ENCODE measurements at places on chromosomes 4 and X.
A peak's percentile ranks its signal among the peaks of the same experiment; 100 is the strongest.

GRCh38 chrX:30713061-30713525 lies 59.9 kb downstream of the GK start:
- DNase-seq: peak; percentile 57

GRCh38 chr4:114180481-114180880 lies 201.0 kb upstream of the ARSJ start:
- peak; percentile 50 for DNase-seq

DNA sequence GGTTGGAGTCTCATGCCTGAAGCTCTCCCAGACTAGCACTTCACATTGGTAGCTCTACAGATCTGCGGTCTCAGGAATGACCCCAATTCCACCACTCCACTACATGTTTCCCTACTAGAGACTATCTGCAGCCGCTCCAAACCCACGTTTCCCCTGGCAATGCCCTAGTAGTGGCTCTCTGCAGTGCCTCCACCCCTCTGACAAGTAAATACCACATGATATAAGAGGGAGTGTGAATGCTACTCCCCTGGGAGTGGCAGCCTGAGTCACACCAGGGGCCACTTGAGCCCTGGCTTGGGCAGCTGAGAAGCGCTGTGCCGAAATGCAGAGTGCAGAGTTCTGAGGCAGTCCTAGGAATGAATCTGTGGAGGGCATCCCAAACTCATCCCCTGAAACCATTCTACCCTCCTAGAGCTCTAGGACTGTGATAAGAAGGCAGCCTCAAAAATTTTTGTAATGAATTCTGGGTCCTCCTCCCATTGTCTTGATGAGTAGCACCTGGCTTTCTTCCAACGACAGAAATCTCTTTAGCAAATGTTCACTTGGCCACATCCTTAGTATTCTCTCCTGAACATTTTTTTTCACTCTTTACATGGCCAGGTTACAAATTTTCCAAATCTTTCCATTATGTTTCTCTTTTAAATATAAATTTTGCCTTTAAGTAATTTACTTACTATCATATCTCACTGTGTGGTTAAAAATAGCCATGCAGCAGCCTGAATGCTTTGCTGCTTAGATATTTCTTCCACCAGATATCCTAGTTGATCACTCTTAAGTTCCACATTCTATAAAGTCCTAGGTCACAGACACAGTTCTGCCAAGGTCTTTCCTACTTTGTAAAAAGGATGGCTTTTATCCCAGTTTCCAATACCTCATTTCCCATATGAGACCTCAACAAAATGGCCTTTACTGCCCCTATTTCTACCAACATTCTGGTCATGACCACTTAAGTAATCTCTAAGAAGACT lies 160.2 kb upstream of the CPEB2 start:
- no peak for DNase-seq

- DNase-seq: no peak
Observed at GRCh38 chr4:102552781-102553180, 51.6 kb downstream of the NFKB1 start.

DNA sequence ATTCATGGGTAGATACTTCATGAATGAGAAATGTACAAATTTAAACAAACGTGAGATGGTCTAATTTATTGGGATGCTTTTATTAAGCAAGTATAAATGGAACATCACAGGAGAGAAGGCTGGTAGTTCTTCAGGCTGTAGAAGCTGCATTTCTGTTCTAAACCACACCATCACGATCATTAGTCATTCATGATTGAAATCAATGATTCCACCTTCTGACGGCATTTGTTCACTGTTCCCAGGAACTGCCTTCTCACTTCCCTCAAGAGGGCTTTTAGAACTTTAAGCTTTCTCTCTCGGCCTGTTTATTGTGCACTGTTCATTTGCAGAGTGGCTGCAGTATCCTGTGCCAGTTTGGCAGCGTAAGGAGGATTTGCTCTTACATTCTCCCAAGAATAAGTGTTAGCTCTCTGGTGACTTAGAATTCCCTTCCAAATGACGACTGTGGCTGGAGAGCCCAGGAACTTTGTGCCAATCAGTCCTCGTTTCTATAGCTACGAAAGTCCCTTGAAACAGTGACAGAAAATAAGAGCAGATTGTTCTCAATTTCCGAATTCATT lies 54.7 kb downstream of the MFAP3L start:
- no peak for DNase-seq

DNA sequence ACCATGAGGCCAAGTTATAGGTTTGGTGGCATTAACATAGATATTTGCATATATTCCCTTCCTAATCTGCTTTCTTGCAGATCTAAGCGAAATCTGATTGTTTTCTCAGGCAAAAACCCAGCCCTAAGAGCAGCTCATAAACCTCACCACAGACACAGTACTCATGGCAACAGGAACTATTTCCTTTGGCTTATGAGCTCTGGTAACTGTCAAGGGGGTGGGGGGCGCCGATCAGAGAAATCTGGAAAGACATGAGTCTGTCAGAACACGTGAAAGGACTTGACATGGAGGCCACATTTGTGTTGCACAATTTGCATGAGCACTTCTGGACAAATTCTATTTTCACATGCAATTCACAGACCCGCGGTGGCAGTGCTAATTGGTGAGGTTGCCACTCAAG lies 83.7 kb downstream of the MGST2 start:
- no peak for DNase-seq

DNA sequence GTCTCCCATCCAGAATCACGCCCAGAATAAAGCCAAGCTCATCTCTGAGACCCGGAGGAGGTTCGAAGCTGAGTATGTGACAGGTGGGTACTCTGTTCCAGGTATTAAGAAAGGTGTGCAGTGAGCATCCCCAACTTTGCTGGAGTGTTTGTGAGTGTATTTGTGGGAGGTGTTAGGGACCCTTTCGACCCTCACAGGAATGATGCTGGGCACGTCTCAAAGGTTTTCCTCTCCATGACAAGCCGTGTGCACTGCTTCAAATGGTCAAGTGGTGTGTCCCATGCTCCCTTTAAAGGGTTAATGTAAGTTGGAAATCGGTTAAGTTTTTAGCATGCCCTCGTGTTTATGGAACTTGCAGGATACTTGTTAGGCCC lies 442 bp downstream of the MOSPD2 start:
- DNase-seq: no peak

GRCh38 chr4:15253349-15253748 lies 174.5 kb upstream of the C1QTNF7 start:
- DNase-seq: no peak

DNA sequence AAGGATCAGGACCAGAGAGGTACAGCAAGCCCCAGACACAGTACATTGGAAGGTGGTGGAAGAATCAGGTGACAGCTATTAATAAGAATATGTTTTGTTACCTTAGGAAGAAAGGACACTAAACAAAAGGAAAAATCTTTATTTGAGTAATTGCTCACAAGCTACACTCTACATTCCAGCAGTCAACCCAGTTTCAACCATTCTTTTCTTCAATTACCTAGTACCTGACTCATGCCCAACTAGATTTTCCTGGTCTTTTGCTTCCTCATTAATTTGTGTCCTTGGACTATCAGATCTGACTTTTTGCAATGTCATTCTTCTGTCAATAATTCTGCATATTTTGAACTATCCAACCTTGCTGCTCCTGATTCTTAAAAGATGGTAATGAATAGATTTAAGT lies 22.5 kb upstream of the GLRA2 start:
- DNase-seq: no peak

GRCh38 chr4:168605411-168605810 lies 108.6 kb downstream of the PALLD start:
- no peak for DNase-seq

GRCh38 chrX:53421125-53421524 lies 1.3 kb downstream of the SMC1A start:
- no peak for DNase-seq

DNA sequence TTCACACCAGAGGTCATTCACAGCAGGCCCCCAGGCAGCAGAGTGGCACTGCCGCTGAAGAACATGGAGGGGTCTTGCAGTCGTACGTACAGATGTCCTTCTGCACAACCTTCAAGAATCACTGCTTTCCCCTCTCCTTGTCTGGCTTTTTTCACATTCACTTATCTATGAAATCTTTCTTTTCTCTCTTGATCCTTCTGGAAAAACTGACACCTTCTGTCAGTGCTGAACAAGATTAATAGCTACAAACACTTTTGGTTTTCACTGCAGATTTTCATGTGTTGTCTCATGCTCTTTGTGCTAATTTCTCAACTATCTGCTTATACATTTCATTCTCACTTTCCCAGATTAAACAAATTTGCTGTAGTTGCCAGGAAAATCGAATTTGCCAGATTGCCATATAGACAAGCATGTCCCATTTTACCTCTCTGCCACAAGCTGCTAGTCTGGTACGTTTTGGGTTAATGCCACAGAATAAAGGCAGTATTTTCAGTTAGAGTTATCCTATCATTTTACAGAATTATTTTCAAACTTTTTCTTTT lies 83.1 kb downstream of the RPS3A start:
- DNase-seq: no peak

GRCh38 chrX:42485601-42486000 lies 292.4 kb downstream of the PPP1R2C start:
- DNase-seq: no peak

DNA sequence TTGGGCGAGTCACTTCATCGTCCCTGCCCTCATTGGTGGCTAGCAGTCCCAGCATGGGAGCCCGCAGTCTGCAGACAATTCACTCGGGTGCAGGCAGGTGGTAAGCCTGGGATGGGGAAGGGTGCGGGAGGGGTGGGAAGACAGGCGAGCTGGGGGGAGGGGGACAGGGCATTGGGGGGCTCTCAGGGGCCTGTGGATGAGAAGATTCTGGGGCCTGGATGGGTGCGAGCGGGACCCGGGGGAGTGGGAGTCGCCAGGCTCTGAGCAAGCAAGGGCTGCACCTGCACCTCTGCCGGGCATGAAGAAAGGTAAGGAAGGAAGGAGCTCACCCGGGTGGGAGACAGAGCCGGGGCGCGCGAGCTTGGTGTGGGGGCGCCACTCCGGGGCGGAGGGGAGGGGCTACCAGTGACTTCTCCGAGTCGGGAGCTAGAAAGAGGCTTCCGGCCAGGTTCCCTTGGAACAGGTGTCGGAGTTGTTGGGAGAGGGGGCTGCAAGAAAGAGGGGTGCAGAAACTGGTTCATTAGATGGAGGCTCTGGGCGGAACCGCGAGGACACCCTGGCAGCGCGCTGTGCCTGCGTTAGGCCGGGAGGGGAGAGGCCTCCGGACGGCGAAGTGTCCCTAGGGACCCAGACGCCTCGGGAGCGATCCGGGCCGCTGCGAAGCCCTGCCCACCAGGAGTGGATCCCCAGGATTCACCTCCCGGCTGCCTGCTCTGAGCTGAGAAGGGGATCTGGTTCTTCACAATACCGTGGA lies 103.4 kb upstream of the PDLIM3 start:
- DNase-seq: no peak

DNA sequence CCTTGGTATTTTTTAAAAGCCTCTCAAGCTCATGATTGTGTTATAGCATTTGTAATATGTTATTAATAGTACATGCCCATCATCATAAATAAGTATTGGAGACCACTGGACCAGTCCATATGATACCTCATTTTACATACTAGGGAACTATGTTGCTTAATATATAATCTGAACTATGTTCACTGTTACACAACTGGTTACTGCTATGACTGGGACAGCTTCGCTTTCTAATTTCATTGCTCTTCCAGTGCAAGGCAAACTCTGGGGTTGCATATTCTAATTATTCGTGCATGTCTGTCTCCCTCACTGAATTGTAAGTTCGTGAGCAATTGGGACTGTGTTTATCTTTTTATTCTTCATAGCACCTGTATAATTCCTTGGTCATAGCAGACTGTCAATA lies 330.5 kb downstream of the RAPGEF2 start:
- no peak for DNase-seq

GRCh38 chr4:64895031-64895430 lies 485.8 kb upstream of the TECRL start:
- no peak for DNase-seq

- DNase-seq: peak; percentile 64
Observed at GRCh38 chr4:6674500-6675149, 19.1 kb upstream of the S100P start.

DNA sequence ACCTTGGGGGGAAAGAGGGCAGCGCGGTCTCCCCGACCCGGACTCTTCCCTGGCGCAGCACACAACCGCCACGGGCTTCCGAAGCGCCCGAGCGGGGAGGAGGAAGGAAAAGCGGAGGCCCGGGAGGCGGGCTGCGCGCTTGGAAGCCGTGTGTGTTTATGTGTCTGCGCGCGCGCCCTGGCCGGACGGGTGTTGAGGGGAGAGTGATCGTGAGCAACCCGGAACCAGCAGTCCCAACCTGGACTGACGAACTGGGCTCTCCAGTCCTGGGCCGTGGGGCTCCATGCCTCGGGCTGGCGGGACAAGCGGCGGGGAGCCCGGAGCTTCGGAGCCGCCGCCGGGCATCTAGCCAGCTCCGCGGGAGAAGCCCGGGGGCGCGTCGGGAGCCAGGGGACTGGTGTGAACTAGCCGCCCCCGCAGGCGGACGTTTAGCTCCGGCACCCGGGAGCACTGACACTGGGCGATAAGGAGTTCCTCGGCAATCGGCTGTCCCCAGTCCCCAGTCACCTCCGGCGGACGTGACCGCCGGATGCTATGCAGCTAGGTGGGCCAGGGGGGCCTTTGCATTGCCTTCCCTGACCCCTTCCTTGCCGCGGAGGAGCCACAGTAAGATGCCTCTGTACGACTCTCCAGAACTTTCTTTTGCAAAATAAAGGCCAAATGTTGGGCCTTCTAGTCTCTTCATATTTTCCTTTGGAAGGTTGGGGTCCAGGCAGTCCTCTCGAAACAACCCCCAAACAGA lies 74.8 kb upstream of the BCOR start:
- peak; percentile 51 for DNase-seq

- DNase-seq: no peak
Observed at GRCh38 chr4:14117575-14118238, 490.2 kb upstream of the BOD1L1 start.

Measured in stimulated activated CD8-positive, alpha-beta memory T cell treated with anti-CD3 and anti-CD28 coated beads, Interleukin-4, amount 100 ng/mL, for 48 hours (primary cell).